ENCODE measurements at places on chromosomes 1 and 21.

GRCh38 chr1:159911326-159912070 is 11.5 kb upstream of the CFAP45 start:
- no peak for DNase-seq

- DNase-seq = no peak
These were observed 94.8 kb downstream of the DSCAM start for GRCh38 chr21:40752125-40752524.

- DNase-seq = no peak
These were observed 43.5 kb downstream of the GBP6 start for GRCh38 chr1:89407360-89407759.

- DNase-seq = no peak
These were observed 88.5 kb downstream of the TRIM11 start for GRCh38 chr1:228317891-228318810.

DNA sequence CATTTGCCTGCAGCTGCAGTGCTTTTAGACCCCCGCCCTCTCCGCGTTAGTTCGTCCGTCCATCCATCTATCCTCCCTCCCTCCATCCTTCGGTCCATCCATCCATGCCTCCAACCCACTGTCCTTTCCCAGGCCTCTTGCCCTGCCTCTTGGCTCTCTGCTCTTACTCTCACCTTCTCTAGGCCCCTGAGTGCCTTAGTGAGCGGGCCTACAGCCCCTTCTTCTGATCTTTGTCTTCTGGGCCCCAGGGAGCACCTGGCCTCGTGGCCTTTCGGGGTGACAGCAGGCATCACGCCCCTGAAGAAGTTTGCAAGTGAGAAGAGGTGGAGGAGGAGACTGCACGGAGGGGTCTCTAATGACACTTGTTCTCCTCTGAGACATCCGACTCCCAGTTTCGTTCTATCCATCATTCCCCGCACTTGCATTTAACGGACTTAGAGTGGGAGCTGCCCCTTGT is 842 bp downstream of the ATXN7L2 start:
- DNase-seq = no peak

DNA sequence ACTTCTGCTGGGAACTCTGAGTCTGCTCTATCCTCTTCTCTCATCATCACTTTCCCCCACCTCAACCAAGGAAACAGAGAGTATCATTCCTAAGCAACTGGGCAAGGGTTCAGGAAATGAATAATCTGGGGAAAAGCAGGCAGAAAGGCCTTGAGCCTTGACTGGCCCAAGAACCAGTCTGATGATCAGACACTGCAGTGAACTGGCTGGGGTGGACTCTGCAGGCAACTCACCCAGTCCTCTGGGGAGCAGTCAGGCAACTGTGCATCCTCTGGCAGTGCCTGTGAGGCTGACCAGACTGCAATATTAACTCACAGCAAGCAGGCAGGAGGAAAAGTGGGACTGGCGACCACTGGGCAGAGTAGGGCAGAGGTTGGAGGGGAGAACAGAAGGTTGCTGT is 991 bp downstream of the ANKRD35 start:
- no peak for DNase-seq

- DNase-seq = no peak
These were observed 130.8 kb downstream of the HMCN1 start for GRCh38 chr1:185864889-185865517.

- DNase-seq = no peak
These were observed 19.1 kb downstream of the CAPN9 start for GRCh38 chr1:230766318-230766717.

- no peak for DNase-seq
These were observed 719 bp downstream of the SOD1 start for GRCh38 chr21:31660259-31660565.

DNA sequence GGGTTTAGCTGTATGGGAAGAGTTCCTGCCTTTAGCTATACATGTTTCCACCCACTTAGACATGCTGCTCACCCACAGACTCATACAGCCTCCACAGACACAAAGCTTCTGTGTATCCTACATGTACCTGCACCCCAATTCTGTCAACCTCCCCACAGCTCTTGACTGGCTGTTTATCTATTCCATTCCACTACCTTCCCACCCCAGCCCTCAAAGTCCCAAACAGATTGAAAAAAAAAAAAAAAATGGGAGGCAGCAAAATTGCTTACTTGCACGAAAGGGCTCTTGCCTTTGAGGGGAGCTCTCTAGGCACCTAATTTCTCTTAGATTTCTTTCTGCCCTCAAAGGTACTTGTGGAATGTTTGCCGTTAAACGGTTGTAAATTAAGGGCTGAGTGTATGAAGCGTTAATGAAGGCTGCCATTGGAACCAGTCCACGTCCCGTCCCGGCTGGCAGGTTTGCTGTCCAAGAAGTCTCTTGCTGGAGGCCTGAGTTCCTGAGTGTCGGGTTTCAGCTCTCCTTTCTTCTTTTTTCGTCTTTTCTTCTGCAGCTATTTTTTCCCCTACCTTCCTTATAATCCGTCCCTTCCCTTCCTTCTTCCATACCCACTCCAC is 43.6 kb downstream of the PBX1 start:
- DNase-seq = no peak

DNA sequence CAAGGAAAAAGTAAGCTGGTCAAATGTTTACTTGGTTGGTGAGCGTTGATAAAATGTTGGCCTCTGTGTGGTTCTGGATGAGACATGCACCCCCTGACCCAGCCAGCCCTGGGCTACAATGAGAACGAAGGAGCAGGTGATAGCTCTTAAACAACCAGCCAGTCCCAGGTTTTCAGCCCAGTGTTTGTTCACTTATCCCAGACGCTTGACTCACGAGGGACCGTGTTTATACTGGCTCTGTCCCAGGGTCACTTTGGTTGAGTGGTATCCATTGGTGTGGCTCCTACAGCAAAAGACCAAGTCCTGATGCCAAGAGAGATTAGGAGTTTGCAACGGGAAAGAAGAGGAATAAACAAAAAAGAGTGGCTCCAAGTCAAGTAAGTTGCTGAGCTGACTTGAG is 86.9 kb downstream of the KCNJ15 start:
- DNase-seq = no peak

- DNase-seq = no peak
These were observed 26.1 kb downstream of the NENF start for GRCh38 chr1:212458817-212459216.

DNA sequence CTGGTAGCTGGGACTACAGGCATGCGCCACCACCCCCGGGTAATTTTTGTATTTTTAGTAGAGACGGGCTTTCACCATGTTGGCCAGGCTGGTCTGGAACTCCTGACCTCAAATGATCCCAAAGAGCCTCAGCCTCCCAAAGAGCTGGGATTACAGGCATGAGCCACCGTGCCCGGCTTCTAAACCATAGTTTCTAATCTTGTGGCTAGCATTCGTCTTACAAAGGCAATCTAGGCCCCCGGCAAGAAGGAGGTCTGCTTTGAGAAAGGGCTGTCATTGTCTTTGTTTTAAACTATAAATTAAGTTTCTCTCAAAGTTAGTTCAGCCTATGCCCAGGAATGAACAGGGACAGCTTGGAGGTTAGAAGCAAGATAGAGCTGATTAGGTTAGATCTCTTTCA is 10.3 kb upstream of the L1TD1 start:
- no peak for DNase-seq

- DNase-seq = no peak
These were observed 116.5 kb downstream of the MRPL39 start for GRCh38 chr21:25490742-25491141.

DNA sequence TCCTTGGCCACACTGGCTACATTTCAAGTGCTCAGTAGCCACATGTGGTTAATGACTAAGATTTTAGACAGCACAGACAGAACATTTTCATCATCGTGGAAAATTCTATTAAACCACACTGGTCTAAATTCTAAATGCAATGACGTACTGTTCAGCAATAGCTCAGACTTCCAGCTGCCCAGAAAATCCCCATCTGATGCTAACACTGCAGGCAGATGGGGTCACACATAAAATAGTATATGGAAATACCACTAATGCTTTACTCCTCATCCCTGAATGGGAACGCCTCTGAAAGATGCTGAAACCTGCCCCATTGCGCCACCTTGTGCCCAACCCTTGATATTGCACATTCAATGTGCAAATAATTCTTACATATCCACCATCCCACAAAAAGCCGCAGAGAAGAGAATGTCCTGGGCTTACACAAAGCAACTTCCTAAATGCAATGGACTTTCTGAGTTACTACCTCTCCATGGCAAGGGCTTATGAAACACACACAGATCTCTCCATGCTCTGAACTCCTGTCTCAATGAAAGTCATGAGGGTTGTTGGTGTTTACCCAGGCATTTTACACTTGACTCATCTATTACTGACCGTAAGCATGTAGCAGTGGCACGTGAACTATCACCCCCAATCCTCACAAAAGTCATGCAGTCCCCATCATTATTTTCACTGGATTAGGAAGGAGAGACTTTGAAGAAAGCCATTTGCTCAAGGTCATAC is 20.3 kb upstream of the SLC5A9 start:
- DNase-seq = peak; percentile 35

DNA sequence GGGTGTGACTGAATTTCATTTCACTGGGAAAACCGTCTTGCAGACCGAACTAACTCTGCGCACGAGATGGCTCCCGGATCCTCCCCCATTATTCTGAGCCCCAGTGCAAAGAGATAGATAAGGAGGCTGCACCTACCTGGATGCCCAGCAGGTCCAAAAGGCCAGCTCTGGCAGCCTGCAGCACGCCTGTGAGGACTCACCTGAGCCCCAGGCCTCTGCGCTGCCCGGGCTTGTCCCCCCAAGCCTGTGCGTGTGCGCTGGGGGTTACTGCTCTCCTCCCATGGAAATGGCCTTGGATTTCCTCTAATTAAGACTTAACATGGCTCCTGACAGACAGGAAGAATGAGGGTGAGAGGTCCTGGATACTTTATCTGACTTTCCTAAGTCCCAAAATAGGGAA is 83.4 kb downstream of the MDM4 start:
- no peak for DNase-seq

- no peak for DNase-seq
These were observed 31.8 kb downstream of the SDCCAG8 start for GRCh38 chr1:243287652-243288051.

DNA sequence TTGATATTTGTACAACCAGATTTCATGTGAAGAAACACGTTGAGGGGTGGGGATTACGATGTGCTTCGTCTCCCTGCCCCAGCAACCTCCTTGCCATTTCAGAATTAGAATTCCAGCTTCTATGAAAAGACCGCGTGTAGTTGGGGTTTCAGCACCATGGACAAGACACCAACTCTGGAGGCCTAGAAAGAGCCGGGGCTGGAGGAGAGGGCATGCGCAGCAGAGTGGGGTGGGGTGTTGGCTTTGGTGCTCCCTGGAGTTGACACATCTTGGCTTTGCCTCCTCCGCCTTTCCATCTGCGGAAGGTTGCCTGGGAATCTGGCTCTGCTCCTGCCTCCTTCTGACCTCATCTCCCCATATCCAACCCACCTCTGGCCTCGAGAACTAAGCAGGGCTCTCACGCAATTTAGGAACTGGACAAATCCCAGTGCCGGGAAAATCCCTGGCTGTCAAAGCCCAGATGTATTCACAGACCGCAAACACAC is 11.8 kb downstream of the HTR6 start:
- DNase-seq = no peak

- DNase-seq = no peak
These were observed 4.5 kb downstream of the EPHA2 start for GRCh38 chr1:16151196-16151994.

GRCh38 chr1:101238031-101238628 is 1.3 kb downstream of the S1PR1 start:
- peak; percentile 55 for DNase-seq

DNA sequence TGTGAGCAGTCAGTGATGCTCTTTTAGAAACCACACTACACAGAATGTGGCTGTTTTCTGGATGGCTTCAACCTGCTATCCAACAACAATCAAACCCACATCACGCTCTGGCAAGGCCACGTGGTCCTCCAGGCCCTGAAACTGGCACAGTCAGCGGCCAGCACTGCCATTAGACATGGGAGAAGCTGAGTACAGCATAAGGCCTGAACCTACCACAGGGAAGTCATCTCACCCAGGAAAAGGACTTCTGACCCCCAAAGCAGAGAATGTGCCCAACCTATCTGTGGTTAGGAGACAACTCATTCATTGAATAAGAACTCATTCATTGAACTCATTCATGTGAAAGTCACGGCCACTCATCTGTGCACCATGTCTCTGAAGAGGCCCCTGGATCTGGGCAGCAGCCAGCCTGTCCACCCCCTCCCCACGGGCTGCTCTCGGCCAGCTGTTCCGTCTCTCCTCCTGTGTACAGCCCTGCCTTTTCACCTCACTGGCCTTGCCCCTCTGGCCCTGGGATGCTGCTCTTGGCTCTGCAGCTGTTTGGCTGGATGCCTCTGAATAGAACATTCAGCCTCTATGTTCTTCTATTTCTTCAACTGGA is 41.1 kb downstream of the C1orf198 start:
- no peak for DNase-seq

GRCh38 chr21:45836268-45836655 is 145.3 kb upstream of the COL6A1 start:
- no peak for DNase-seq

DNA sequence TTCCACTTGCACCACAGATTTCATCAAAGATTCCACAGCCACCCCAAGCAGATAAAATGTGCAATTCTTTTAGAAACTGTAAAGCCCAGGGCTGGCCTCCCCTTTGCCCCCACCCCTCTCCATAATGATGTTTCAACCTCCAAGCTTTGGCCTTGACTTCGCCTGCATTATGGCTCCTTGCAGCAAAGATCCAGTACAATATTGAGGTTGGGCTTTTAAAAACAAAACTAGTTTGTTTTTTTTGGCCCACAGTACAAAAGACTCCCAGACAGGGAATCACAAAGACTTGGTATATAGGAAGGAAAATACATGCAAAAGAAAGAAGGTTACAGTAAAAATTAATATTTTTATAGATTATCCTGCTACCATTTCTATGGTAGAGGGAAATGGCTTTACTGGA is 356.5 kb upstream of the PTBP2 start:
- no peak for DNase-seq

DNA sequence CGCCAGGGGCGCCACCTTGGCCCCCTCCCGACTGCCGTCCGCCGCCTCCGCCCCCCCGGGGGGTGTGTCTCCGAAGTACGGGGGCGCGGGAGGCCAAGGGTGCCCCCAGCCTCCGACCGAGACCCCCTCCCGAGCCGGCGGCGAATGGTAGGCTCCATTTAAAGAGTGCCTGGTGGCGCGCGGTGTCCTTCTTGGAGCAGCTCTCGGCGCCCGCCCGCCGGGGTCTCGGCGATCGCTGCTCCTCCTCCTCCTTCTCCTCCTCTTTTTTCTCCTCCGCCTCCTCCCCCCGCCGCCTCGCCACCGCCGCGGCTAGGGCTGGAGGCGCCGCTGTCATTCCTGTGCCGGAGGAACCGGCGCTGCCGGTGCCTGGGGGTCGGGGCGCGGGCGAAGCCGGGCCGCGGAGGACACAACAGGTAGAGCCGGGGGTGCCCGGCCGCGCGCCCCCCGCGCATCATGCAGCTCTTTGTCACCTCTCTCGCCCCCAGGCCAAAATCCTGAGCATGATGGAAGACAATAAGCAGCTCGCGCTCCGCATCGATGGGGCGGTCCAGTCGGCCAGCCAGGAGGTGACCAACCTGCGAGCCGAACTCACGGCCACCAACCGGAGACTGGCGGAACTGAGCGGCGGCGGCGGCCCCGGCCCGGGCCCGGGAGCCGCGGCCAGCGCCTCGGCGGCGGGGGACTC is at the start of gene KAZN:
KAZN (plus strand) TSS at position 188 of the 685 bp plus-strand sequence.
- DNase-seq = no peak
